ENCODE measurements at places on chromosomes 13 and 19. TPM values are rescaled to one million over a fixed set of nuclear protein-coding genes. Genes with fewer than 3 reads are reported as not detected.
A peak's percentile ranks its signal among the peaks of the same experiment; 100 is the strongest.

Gene PTPRH
- 0.54 TPM for total RNA-seq

DNA sequence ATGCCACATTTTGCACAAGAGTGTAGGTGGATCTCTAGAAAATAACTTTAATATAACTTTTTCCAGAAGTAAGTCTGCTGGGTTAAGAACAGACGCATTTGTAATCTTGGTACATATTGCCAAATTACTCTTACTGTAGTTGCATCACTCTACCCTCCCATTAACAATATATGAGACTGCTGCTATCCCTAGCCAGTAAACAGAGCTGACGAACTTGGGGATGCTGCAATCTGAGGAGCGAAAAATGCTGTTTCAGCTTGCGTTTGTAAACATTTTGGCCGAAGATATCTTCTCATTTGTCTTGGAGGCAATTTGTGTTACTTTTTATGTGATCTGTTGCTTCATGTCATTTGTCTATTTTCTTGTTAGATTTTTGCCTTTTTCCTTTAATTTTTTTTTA lies 1482.8 kb downstream of the OLFM4 start:
- no peaks in the 10 kb centered on the region for H3K4me1 ChIP-seq
- H3K27ac ChIP-seq = no peak overlapping the region
- no peak for DNase-seq

DNA sequence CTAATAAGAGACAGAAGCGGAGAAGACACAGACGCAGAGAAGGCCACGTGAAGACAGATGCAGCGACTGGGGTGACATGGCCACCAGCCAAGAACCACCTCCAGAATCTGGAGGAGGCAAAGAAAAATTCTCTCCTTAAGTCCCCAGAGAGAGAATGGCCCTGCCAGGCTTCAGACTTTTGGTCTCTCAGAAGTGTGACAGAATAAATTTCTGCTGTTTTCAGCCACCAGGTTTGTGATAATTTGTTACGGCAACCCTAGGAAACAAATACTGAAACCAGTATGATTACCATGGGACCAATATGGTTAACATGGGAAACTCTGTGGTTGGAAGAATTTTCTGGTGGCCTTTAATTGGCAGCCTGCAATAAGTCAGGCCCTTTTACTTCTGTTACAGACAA lies 63.9 kb upstream of the DOCK9 start:
- no peak overlapping the region for H3K27ac ChIP-seq
- no peaks in the 10 kb centered on the region for H3K36me3 ChIP-seq
- H3K4me1 ChIP-seq = peaks cover 46% of the 10 kb centered on the region
- no peaks in the 10 kb centered on the region for H3K27me3 ChIP-seq

GRCh38 chr13:108266321-108266990 lies 3.1 kb upstream of the TNFSF13B start:
- peaks cover 13% of the 10 kb centered on the region for H3K4me1 ChIP-seq
- H3K4me3 ChIP-seq = no peak overlapping the region
- no peaks in the 10 kb centered on the region for H3K27me3 ChIP-seq
- H3K36me3 ChIP-seq = peaks cover 9% of the 10 kb centered on the region

- peak overlapping the region; percentile 19 for H3K4me3 ChIP-seq
- peaks cover under 1% of the 10 kb centered on the region for H3K36me3 ChIP-seq
- DNase-seq = no peak
- peaks cover 4% of the 10 kb centered on the region for H3K27me3 ChIP-seq
- peak overlapping the region; percentile 81 for H3K27ac ChIP-seq
- peaks cover 7% of the 10 kb centered on the region for H3K4me1 ChIP-seq
Measured at GRCh38 chr19:3154957-3155736, 19.3 kb downstream of the GNA15 start.

GRCh38 chr13:101798437-101798836 lies 346.0 kb downstream of the ITGBL1 start:
- H3K36me3 ChIP-seq = peaks cover 12% of the 10 kb centered on the region
- no peak overlapping the region for H3K4me3 ChIP-seq
- no peak for DNase-seq
- peaks cover 40% of the 10 kb centered on the region for H3K27me3 ChIP-seq
- H3K4me1 ChIP-seq = no peaks in the 10 kb centered on the region

Gene SHC2
- 26.9 TPM for total RNA-seq

DNA sequence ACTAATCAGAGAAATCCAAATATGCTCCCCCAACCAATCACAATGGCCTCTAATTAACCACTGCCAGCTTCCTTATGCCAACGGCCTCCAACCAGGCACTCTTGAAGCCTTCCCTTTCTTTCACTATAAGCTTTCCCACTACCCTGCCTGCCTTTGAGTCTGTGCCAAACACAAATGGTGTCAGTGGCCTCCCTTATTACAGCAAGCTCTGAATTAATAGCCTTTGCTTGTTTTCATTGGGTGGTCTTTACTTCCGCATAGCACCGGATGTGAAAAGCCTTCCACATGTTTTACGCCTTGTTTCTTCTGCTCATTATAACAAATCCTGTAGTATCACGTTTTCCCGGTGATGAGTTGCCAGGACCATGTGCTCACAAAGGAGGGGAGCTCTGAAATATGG lies 1.4 kb upstream of the EDDM13 start:
- no peak overlapping the region for H3K4me3 ChIP-seq
- no peak overlapping the region for H3K27ac ChIP-seq
- peaks cover 4% of the 10 kb centered on the region for H3K4me1 ChIP-seq
- H3K27me3 ChIP-seq = no peaks in the 10 kb centered on the region
- H3K36me3 ChIP-seq = peaks cover 6% of the 10 kb centered on the region

DNA sequence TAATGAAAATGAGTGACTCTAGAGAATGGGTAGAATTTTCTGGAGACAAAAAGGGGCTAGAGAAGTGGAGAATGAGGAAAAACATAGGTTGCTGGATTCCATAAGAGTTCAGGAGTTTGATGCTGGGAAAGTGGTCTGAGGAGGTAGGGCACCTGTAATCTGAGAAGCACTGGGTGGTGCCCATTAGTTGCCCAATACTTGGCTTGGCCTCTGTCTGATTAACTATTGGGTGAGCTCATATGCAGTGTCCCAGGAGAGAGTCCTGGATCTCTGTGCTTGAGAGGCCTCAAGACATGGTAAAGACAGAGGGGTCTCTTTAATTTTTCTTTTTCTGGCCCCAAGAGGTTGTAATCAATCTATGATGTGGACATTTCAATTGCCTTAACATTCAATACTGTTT lies 390.1 kb downstream of the TDRD3 start:
- no peak overlapping the region for H3K4me3 ChIP-seq
- H3K27me3 ChIP-seq = no peaks in the 10 kb centered on the region
